Eye (tissue), 1 donor: ENCODE measurements at places on chromosomes 2 and 18.

GRCh38 chr2:70123051-70123828 lies 36.0 kb downstream of the PCBP1 start:
- peak; percentile 82 for DNase-seq

DNA sequence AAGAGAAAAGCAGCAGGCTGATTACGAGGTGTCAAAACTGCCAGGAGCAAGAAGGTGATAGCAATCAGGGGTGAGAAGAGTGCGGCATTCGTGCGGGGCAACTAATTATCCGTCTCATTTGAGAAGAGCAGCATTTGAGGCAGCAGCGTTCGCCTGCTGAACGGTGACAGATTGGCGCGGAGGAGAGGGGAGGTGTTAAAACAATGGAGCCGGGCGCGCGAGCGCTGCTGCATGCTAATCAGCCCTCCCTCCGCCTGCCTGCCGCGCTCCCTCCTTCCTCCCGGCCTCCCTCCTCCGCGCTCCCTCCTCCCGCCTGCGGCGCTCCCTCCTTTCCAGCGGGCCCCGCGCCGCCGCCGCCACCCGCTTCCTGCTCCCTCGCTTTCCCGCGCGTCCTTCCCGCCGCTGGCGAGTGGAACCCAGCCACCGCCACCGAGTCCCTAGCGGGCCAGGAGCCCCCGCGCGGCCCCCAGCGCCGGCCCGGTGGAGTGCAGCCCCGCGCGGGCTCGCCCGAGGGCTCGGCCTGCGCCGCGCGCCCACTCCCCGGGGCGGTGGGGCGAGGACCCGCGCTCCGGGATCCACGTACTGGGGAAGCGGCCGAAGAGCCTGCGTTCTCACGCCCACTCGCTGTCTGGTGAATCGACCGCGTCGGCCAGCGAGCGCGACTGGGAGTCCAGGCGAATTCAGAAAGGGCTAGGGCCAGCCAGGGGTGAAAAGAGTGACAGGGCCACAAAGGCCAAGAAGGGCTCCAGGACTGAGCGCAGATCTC lies 69.5 kb upstream of the PSMD14 start:
- peak; percentile 89 for DNase-seq

GRCh38 chr2:54575379-54575888 lies 119.3 kb downstream of the SPTBN1 start:
- DNase-seq, result no peak

DNA sequence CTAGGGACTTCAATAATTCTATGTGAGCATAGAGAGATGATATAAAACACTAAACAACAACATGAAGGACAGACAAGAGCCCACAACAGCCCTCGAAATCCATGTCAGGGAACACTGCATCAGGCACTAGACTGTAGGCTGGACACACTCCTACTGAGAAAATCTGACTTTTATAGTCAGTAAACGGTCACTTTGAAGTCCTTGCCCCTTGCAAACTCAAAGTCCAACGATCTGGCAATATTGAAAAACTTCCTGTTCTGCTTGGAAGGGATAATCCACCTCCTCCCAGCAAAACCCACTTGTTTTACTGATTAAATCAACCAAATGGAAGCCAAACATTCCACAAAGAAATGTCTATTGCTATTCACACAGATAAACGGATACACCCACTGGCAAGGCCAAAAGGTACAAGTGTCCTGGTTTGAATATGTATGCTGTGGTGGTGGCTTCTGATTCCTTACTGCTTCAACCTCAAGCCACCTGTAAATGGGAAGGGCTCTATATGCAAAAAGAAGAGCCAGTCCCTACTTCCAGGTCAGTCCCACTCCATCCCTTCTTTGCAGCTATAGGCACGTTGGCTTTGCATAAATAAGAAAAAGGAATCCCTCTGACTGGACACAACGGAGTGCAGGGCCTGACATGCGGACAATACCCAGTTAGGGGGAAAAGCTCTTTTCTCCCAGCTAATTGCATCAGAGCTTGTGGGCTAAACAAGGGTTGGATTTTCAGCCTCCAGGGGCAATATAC lies 56.6 kb downstream of the STK39 start:
- peak; percentile 30 for DNase-seq

DNA sequence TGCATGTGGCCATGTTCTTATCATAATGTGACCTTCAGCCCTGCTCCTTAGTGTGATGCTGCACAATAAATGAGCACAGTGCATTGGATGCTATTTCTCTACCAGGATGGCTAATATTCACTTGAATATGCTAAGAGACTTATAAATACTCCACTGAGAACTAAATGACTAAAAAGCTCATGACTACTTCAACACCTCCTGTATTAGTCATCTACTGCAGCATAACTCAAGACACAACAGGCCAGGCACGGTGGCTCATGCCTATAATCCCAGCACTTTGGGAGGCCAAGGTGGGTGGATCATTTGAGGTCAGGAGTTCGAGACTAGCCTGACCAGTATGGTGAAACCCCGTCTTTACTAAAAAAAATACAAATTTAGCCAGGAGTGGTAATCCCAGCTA lies 213.4 kb downstream of the RND3 start:
- DNase-seq, result no peak

DNA sequence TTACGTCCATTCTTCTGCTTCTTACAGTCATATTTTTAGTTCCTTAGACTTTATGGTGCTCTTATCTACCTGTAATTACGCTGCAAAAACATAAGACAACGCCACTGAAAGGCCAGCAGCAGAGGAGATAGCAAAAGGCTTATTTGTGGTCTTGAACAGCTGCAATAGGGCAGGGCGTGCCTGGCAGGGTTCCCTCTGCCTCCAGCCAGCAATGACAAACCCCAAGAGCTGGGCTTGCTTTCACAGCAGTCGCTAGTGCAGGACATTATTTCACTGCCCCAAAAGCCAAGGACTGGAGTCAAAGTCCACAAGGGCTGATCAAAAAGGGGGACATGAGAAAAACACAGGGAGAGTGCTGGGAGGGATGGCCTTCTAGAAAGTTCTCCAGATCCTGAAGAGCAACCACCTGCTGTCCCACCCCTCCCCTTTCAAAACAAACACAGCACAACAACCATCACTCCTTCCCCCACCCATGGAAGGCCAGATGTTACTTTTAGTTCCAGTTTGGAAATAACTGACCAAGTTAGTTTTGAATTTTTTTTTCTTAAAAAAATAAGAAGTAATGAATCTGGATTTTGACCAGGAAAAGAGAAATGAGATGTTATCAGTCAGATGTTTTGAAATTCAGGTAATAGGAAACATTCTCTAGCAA lies 127.8 kb downstream of the RBMS1 start:
- DNase-seq, result no peak

DNA sequence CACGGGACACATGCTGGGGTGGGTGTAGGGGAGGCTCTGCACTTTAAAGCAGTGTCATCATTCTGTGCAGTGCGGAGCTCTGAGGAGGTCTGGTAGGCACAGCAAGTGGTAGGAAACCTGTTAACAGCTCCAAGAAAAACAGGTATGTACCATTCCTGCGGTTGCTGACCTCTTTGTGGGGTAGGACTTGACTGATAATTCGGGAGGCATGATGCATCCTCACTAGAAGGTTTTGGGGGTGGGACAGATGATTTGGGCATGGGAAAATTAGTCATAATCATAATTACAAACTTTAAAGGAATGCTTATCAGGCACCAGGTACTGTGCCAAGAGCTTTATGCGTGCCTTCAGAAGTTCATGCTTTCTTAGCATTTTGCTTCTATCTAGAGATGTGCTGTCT lies 9.7 kb downstream of the DOK1 start:
- DNase-seq, result no peak

- no peak for DNase-seq
Observed at GRCh38 chr2:113005030-113005509, at the start of gene IL36A. IL36A (plus strand) TSS chr2:113005459; CDS start chr2:113005872, 413 bp downstream.

- DNase-seq, result no peak
Observed at GRCh38 chr2:82599021-82599420, 1860.1 kb downstream of the SUCLG1 start.

- no peak for DNase-seq
Observed at GRCh38 chr18:52190195-52190594, 149.8 kb upstream of the DCC start.

GRCh38 chr2:101961338-101962191 lies 30.2 kb upstream of the IL1R2 start:
- no peak for DNase-seq

- peak; percentile 95 for DNase-seq
Observed at GRCh38 chr18:12271376-12272235, 17.4 kb downstream of the CIDEA start.

DNA sequence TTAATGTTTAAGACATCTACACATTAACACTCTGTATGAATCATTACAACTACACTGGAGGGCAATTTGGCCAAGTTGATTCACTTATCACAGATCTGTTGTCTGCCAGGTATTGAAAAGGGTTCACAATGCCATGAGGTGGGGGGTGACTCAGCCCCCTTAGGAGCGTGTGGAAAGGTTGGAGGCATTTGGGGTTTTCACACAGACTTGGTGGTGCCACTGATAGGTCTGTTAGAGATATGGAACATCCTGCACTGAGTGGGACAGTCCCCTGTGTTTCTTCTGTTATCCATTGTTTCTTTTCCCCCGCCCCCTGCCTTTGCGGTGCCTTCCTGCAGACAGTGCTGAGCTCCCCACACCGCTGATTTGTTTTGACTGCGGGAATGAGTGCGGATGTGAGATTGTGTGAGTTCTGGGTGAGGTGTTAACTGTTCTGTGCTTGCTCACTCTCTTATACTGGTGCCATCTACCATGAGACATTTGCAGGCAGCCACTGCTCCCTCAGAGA lies 9.3 kb upstream of the TSN start:
- DNase-seq, result no peak

GRCh38 chr2:188251034-188251433 lies 40.6 kb upstream of the GULP1 start:
- DNase-seq, result no peak

DNA sequence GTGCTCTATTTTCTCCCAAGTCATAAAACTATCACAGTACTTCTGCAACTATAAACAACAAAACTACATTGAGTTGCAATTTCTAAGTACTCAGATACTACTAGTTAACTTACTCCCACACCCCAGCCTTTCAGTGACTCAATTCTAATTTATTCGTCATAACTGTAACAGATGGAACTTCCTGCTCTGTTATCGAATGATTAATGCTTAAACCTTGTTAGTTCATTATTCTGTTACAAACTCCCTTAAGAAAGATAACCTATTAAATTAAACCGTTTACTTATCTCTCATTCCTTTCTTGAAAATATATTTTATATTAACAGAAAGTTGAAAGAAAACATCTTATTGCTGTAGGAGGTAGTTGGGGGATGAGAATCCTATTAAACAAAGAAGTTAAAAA lies 17.0 kb downstream of the TNFAIP6 start:
- no peak for DNase-seq

DNA sequence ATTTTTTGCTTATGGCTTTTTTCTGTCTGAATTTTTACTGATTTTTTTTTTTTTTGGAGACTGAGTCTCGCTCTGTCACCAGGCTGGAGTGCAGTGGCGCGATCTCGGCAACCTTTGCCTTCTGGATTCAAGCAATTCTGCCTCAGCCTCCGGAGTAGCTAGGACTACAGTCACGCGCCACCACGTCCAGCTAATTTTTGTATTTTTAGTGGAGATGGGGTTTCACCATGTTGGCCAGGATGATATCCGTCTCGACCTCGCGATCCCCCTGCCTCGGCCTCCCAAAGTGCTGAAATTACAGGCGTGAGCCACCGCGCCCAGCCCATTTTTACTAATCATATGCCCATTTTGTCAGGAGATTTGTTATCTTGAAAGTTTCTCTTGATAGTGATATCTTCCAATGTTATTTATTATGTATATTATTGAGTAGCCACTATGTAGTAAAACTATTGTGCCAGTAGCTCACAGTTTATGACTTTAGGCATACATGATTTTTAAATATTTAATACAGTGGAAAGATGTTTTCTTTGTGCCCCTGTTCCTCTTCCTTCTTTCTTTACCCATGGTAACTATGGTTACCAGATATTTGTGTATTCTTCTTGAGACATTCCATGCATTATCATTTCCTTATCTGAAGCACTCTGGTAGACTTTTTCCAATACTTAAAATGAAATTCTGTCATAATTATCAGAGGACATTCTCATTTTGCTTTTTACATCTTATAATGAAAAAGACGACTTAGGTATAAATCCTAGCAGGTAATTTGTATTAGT lies 2.1 kb downstream of the HAT1 start:
- DNase-seq, result no peak

GRCh38 chr18:51668607-51669006 lies 471.1 kb upstream of the MEX3C start:
- peak; percentile 41 for DNase-seq

DNA sequence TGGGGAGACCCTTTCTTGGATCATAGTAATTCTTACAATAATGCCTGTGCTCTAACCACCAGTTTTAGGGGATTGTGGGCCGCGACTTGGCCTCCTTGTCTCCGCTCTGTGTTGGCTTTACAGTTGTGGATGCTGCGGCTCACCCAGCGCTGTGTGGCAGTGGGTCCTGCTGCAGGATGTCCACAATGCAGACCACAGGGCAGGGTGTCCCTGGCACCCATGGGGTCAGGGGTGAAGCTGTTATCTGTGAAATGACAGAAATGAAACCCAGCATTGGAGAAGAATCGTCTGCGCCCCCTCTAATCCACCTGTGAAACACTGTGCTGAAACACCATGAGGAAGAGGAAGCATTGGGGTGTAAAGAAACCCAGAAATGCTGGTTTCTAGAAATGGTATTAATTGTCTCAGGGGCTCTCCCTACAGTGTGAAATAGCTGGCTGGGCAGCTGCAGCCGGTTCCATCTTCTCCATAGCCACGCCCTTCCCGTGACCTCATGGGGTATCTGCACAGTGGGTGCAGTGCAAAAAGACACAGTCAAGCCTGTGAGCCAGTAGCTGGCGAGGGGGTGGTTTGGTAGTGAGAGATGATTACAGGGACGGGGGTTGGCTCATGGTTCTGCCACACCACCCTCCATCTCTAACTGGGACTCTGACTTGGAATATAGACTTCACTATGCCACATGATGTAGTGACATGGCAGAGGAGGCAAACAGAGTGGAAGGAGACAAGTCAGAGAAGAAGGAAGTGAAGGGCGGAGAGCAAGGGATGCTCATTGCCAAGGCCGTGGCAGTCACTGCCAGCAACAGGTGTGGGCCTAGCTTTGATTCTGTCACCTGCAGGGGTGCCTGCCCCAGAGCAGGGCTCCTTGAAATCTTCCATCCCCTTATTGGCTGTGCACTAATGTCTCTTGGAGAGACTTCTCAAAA lies 16.2 kb downstream of the INPP4A start:
- no peak for DNase-seq

DNA sequence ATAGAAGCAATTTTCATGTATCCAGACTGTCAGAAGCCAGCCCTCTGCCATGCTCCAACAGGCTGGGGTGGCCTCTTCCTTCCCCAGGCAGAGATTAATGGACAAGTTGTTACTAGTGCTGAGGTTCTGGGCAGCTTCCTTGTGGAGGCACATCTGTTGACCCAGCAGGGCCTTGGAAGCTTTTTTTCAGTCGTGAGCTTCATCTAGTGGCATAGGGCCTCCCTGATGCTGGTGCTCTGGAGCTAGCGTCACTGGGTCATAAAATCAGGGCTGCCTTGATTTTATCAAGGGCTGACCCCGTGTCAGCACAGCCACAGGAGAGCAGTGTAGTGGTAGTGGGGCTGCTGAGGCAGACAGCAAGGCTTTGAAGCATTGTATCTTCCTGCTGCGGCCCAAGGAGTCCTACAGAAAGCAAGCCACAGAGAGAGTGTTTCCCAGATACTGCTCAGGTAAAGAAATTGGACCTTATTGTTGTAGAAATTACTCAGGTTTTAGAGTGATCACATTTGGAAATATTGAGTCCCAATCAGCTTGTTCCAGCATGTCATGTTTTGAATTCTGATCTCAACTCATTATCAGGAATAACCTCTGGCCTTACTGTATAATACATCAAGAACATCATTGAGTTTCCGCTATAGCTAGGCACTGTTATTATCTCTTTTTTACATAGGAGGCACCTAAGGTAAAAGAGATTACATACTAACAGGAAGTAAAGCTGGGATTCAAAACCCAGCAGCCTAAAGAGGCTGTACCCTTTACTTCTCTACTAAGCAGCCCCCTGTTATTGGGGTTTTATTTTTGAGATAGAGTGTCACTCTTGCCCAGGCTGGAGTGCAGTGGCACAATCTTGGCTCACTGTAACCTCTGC lies 92.3 kb upstream of the ALPP start:
- peak; percentile 42 for DNase-seq
